ENCODE measurements at places on chromosomes 3 and 15.

- no peak for DNase-seq
Observed at GRCh38 chr3:117633207-117633606, 923.6 kb downstream of the TUSC7 start.

DNA sequence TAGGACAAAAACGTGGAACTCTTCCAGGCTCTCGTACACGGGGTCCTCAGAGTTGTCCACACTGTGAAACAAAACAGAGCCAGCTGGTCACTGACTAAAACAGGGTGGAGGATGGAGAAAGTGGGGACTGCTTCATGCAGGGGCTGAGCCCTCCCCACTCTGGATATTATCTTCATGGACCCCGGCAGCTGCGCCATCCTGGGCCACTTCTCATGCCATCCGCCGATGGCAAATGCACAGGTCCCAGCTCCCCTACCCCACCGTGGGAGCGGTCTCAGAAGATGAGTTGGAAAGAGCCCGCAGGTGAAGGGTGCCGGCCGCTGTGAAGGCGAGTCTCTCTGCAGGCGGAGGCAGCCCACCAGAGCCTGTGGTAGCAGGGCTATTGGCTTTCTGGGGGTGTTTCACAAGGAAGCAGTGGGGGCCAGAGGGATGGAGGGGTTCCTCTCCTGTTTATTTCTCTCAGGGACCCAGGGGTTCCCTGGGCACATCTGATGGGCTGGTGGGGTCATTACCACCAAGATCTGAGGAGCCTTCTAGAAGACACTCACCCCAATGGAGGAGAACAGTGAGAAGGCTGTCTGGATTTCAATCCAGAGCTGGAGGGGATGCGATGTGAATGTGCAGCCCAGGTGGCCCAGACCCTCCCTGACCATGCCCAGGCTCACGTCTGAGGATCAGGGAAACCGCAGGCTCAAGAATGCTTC is 177.3 kb downstream of the KLF13 start:
- no peak for DNase-seq

DNA sequence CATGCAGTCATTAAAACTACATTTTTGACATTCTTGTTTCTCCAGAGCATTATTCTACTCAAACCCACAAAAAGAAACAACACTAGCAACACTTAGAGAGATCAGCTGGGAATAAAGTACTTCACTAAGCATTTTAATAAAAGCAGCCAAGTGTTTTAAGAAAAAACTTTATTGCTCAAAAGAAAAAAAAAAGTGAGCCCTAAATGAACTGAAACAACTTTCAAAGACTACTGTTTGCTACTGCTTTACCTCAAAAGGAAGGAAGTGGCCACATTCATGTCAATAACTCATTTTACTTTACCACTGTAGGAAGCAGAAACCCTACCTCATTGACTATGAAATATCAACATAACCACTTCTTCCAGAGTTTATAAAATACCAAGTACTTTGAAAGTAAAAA is 91.3 kb downstream of the UACA start:
- no peak for DNase-seq

GRCh38 chr15:66570327-66570726 is 4.5 kb upstream of the LCTL start:
- DNase-seq, result no peak

DNA sequence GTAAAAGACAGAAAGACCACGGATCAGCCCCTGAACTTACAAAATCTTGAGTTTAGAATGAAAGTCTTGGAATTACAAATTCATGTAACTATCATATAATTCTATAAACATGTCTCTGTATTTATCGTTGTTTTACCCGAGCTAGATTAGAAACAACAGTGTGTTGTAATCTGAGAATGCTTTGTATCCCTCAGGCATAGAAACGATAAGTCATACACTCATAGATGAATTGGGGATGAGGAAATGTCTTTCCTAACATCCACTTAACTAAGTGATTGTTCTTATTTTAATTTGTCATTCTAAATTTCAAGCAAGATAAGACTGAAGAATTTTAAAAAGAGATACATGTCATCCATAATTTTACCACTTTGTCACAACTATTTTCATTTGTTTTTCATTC is 165.3 kb downstream of the RYR3 start:
- no peak for DNase-seq

DNA sequence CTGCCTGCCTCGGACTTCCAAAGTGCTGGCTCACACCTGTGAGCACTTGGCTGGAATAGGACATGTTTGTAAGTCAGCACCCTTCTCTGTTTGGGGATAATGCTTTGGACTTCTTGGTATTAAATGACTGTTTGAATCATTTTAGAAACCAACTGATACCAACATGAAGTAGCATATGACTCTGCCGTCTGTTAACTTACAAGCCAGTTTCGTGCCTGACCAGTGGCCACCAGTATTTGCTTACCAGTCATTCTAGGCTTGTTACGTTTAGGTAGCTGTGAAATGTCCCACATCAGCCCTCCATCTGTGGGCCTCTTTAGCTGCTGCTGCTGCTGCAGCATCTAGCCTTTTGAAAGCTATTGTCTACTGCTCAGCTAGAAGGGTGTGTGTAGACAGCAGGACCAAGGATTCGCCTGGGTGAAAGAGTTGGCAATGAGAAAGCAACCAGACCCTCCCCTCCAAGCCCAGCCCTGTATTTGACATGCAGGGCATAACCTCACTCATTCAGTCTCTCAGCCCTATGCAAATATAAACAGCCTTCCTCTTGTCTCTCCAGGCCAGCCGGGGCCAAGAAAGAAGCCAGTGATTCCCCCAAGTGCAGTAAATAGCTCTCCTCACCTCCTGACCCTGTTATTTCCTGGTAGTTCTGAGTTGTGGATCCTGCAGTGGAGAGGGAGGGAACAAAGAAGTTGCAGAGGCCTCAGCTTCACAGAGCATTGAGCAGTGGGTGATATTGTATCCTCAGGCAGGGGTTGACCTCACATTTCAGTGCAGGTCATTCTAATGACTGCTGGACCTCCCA is 51.0 kb downstream of the NKIRAS1 start:
- DNase-seq, result no peak

- DNase-seq, result no peak
Observed at GRCh38 chr3:45992821-45993221, 2.8 kb downstream of the FYCO1 start.

GRCh38 chr15:69236505-69236904 is 62.2 kb upstream of the PAQR5 start:
- no peak for DNase-seq

DNA sequence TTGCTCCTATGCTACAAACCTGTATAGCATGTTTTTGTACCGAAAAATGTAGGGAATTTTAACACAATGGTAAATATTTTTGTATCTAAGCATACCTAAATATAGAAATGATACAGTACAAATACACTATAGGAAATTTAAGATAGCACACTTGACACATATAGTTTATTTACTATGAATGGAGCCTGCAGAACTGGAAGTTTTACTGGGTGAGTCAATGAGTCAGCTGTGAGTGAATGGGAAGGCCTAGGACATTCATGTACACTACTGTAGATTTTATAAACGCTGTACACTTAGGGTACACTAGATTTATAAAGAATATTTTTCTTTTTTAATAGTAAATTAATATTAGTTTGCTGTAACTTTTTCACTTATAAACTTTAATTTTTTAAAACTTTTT is 707.7 kb upstream of the EPHA6 start:
- DNase-seq, result no peak

- DNase-seq, result no peak
Observed at GRCh38 chr15:23628612-23629233, 18.9 kb downstream of the MAGEL2 start.

GRCh38 chr15:77986891-77987764 is 90.4 kb downstream of the TBC1D2B start:
- DNase-seq, result no peak

GRCh38 chr3:196350067-196350466 is 11.9 kb upstream of the TM4SF19 start:
- DNase-seq, result no peak

DNA sequence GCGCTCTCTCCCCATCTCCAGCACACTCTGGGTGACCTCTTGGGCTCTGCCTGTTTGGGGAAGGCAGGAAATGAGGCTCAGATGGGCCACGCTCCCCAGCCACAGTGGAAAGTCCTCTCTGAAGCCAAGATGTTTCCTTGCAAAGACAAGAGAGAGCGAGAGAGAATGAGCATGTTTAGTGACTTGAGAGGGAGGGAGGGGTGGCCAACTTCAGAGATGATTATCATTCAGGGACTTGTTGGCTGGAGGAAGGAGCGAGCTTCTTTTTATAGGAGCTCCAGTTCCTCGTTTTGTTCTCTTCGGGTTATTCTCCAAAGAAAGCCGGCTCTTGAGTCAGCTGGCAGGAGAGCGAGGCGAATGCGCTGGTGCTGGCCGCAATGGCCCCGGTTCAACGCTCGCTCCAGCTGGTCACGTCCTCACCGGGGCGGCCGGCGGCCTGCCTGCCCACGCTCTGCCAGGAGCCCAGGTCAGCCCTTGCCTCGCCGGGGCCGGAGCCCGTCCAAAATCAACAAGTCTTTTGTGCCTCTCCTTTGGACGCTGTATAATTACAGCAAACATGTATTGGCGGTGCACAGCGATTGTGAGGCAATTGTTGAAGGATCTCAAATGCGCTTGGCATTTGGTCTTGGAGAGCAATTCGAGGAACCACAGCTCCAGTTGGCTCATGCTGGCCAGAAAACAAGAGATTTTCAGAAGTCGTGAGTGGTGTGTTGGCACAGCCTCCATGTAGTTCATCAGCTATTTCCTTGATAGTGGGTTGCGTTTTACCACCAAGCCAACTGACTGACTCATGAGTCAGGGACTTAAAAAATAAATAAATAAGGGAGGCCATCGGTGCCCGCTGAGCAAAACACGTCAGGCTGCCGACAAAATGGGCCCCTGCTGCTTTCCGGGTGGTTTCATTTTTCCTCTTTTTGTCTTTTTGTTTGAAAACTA is 288.6 kb downstream of the UACA start:
- no peak for DNase-seq

DNA sequence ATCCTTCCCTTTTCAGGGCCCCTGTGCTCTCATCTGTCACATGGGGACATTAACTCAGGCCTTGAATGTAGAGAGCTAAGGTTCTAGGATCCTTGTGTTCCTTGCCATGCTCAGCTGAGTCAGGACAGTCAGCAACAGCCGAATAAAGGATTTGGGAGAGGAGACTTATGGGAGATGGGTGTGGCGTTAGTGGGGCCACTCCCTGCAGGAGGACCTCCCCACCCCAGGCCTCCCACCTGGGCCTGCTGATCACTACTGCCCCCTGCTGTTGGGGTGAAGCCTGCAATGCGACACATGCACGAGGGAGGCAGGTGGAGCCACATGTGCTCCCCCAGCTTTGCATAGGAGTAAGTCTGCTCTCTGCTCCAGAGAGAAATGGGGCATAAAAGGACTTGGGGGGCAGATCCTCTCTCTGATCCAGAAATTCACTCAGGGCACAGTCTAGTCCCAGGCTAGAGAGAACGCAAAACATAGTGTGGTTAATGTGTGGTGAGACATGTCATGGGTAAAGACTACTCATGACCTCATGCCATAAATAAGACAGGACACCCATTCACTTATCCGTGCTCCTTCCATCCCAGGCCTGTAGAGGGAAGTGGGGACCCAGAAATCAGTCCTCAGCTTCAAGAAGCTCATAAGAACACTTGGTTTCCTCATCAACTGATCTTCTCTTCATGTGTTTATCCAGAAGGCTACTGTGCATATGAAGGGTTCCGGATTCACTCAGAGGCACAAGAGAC is 19.4 kb downstream of the RBP1 start:
- DNase-seq, result no peak

DNA sequence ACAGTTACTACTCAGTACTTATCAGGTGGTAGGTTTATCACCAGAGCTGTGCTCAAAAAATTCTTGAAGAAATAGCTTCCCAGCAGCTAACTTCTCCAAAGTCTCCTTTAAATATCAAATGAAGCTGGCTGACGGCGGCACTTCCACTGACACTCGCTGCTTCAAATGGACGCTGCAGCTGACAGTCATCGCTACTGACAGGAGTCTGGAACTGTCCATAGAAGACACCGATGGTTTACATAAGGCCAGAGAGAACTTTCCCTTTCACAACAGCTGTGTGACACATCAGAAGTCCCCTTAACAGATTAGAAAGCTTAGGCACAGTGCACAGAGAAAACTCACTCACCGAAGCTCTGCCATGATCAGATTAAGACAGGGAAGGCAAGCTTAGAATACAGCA is 270.2 kb downstream of the SHOX2 start:
- DNase-seq, result no peak

DNA sequence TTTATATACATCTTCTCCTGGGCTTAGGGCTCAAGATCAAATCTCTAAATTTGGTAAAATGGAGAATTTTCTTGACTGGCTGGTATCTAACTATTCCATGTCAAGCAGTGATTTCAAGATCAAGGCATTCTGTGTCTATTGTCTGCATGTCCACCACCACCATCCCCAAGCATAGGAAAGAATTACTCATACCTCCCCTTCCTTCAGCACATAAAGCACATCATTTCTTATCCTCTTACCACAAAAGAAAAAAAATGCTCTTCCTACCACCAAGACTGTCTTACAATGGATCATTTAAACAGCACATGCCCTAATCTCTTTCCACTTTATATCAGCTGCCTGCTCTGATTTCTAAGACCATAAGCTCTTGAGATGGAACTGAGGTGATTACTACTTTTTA is 470.5 kb upstream of the THBS1 start:
- no peak for DNase-seq

DNA sequence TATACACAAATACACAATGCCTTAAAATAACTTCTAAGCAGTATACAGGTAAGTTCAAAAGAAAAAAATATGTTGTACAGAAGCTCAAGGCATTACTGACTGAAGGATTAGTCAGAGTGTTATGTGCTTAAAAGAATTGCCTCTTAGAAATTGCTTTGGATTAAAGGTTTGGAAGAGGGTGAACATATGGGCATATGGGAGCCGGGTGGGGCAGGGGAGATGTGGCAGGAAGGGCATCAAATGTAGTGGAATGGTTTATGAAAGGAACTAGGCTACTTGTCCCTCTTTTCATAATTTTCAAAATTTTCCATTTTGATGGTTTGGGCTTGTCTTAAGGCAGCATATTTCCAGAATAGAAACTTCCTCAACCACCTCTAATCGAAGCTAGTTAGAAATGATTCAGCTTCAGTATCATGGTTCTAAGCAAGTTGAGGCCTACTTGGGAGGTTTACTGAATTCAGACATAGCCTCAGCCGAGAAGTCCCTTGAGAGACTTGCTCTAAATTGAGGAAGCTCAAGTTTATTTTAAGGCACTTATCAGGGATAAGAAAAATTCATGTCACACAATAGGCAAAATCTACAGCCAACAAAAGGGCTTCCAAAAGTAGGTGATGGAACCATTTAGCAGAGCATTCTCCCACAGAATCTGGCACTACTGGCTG is 10.1 kb upstream of the GOLGB1 start:
- DNase-seq, result no peak

GRCh38 chr15:94324117-94324826 is 92.9 kb downstream of the MCTP2 start:
- DNase-seq, result peak; percentile 2

- DNase-seq, result no peak
Observed at GRCh38 chr3:29429055-29429679, 148.3 kb downstream of the RBMS3 start.

GRCh38 chr3:31213869-31214486 is 318.7 kb upstream of the STT3B start:
- DNase-seq, result no peak

DNA sequence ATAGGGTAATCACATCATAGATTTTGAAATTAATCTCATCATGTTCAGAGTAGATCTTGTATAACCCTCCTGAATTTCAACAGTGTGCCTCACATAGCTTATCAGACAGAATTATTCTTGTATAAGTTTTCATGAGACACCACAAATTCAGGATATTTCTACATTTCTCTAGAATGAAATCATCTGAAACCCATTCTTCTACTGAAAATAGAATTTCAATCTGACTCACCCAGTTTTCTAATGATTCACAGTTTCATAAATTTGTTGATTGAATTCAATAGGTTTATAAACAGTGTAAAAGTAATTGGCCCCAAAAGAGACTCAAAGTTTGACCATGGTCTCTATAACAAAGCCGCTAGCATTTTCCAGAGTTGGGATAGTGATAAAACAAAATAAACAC is 1082.6 kb upstream of the EPHA6 start:
- no peak for DNase-seq
